HCT116 (cell line): ENCODE measurements at places on chromosomes 2 and 18. TPM values are rescaled to one million over a fixed set of nuclear protein-coding genes. Genes with fewer than 3 reads are reported as not detected.

IL36A gene
- not detected for total RNA-seq

GRCh38 chr2:219743548-219743947 is 116.1 kb downstream of the SLC4A3 start:
- H3K27me3 ChIP-seq, result no peaks in the 10 kb centered on the region
- H3K4me1 ChIP-seq, result no peaks in the 10 kb centered on the region
- DNase-seq, result no peak
- peaks cover 19% of the 10 kb centered on the region for H3K36me3 ChIP-seq

- H3K4me1 ChIP-seq, result no peaks in the 10 kb centered on the region
- no peaks in the 10 kb centered on the region for H3K36me3 ChIP-seq
- no peak for DNase-seq
- peaks cover 75% of the 10 kb centered on the region for H3K27me3 ChIP-seq
These were observed 104.9 kb downstream of the TACR1 start for GRCh38 chr2:75094405-75094804.

- no peaks in the 10 kb centered on the region for H3K36me3 ChIP-seq
- peaks cover 35% of the 10 kb centered on the region for H3K4me1 ChIP-seq
- H3K4me3 ChIP-seq, result no peak overlapping the region
These were observed 75.0 kb upstream of the RBM44 start for GRCh38 chr2:237723602-237724001.

DNA sequence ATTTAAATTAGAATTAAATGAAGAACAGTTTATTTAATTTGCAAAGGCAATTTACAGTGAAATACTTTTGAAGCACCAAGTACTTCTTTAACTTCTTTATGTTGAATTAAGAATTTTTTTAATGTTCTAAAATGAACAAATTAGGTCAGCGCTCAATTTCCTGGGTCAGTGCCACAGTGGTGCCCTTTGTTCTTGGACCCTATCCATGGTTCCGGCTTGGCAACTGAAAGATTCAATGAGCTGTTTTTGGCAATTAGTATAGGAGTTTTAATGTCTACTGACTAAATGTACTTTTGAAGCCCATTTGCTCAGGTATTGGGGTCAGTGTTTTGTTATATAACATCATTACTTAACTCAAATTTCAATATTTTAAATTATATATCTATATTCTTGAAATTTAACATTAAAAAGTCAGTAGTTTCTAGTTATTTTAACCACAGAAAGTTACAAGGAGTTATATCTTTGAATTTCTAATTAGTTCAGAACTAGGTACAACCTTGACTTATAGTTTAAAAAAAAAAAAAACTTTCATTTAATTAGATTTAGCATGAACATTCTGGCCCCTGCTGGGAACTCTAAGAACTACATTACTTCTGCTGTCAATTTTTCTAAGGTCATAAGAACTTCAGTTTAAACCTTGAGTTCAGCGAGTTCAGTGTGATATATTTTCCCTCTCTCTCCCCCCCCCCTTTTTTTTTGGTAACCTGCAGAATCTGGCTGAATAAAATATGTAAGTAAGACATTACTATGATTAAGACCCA is 7.6 kb upstream of the MSTN start:
- H3K27me3 ChIP-seq, result no peaks in the 10 kb centered on the region
- H3K27ac ChIP-seq, result no peak overlapping the region
- H3K36me3 ChIP-seq, result no peaks in the 10 kb centered on the region
- peak; percentile 71 for DNase-seq
- no peaks in the 10 kb centered on the region for H3K4me1 ChIP-seq

CNGA3 gene
- total RNA-seq, result not detected
